ENCODE measurements at places on chromosomes 16 and 17.
A peak's percentile ranks its signal among the peaks of the same experiment; 100 is the strongest.

DNA sequence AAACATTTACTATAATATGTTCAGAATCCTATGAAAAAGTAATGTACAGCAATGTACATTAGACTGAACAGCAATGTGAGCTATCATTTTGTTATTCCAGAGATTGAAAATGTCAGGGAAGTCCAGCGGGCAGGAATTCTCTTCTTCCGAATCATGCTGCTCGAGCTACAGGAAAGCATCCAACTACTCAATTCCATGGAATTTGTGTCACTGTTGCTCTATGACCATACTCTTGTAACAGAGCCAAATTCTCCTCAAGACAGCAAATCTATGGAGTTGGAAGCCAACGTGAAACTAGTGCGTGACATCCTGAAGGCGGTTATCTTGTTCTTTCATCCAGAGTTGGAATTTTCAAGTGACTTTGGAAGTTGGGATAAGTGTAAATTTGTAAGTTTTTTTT is 24.8 kb upstream of the NSRP1 start:
- DNase-seq = no peak

DNA sequence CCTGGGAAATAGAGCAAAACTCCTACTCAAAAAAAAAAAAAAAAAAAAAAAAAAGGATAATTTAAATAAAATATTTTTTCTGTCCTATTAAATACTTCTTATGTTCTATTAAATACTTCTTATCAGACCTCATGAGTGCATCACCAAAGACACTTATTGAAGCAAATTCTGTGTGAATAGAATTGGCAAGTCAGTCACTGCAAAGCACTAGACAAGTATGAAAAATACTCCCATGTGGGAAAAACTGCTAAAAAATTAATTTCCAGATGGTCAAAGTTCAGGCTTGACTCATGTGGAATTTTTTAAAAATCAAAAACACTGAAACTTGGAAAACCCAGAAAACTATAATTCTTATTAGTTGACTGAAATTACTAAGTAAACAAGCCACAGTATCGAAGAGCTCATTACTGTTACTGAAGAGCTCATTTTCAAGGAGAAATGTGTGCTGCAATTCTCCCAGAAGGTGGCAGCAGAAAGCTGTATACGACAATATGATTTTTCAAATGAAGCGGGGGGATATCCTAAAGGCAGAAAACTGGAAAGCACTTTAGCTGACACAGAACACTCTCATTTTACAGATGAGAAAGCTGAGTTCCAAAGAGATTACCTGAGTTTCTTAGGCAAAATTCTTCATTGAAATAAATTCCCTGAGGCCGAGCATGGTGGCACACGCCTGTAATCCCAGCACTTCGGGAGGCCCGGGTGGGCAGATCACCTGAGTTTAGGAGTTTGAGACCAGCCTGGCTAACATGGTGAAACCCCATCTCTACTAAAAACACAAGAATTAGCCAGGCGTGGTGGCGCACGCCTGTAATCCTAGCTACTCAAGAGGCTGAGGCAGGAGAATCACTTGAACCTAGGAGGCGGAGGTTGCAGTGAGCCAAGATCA is 15.9 kb upstream of the FBXO47 start:
- peak; percentile 54 for DNase-seq

DNA sequence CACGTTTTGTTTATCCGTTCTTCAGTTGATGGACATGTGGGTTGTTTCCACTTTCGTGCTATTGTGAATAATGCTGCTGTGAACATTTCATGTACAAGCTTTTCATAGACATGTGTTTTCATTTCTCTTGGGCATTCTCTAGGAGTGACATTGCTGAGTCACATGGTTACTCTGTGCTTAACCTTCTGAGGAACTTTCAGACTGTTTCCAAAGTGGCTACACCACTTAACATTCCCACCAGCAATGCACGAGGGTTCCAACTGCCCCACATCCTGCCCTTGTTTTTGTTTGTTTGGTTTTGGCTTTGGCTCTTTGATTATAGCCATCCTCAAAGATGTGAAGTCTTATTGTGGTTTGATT is 14.2 kb upstream of the PEMT start:
- no peak for DNase-seq

- no peak for DNase-seq
Measured at GRCh38 chr16:85061566-85061965, 34.0 kb downstream of the KIAA0513 start.

DNA sequence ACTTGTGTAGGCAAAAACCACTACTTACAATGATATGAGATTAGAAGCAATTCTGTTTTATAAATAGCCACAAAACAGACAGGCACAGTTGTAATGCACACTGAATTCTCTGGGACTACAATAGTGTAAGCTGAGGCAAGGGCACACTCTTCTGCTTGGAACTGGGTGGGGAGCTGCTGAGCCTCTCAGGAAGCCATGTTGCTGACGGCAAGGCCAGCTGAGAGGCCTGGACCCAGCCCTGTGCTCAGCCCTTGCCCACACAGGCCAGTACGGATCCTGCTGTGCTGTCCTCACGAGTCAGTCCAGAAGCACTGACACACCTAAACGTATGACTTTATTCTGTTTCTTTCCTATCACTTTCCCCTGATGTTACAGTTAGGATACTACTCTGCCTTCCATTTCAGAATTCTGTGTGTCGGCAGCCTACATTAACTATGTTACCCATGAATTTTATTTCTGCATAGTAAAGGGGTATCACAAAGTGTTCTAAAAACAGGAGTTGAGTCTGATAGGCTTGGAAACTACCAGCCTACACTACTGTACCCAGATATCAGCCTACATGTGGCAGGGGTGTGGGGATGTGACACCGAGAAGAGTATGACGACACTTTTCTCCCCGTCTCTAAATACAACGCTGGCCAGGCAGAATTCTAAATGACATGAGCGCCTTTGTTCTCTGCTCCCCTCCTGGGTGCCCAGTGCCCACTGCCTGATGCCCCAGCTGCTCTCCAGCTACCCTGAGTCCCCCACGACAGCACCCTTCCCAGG is 41.1 kb upstream of the FAAP100 start:
- no peak for DNase-seq

GRCh38 chr17:4503283-4504025 is 4.8 kb downstream of the SPNS2 start:
- no peak for DNase-seq

DNA sequence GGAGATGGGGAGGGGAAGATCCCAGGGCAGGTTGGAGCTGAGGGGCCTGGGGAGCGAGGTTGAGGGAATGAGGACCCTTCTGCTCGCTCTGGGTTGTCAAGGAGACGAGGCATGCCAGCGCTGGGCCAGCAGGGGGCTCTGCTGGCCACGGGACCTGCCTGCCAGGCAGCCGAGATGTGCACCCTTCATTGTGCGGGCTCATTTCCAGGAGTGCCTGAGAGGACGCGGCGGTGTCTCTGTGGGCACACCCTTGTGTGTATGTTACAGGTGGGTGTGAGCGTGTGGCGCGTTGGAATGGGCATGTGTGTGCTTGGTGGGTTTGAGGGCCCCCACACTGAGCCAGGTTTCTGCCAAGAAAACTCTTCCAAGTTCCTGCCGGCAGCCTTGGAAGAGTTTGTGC is 15.9 kb downstream of the ARHGAP23 start:
- peak; percentile 30 for DNase-seq

- no peak for DNase-seq
Measured at GRCh38 chr17:1422885-1423284, 22.9 kb upstream of the YWHAE start.

- DNase-seq = no peak
Measured at GRCh38 chr17:82883419-82884031, 43.7 kb upstream of the ZNF750 start.

GRCh38 chr16:1461146-1461545 is 13.7 kb downstream of the CLCN7 start:
- DNase-seq = no peak

DNA sequence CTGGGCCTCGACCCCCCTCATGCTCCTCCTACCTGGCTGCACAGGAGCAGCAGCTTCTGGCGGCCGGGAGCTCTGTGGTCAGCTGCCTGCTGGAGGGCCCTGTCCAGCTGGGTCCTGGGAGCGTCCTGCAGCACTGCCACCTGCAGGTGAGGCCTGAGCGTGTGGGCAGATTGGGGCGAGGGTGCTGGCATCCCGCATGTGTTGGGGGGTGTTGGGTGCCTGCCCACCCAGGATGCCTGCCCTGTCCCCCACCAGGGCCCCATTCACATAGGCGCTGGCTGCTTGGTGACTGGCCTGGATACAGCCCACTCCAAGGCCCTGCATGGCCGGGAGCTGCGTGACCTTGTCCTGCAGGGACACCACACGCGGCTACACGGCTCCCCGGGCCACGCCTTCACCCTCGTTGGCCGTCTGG is 16.5 kb downstream of the FCSK start:
- DNase-seq = no peak

DNA sequence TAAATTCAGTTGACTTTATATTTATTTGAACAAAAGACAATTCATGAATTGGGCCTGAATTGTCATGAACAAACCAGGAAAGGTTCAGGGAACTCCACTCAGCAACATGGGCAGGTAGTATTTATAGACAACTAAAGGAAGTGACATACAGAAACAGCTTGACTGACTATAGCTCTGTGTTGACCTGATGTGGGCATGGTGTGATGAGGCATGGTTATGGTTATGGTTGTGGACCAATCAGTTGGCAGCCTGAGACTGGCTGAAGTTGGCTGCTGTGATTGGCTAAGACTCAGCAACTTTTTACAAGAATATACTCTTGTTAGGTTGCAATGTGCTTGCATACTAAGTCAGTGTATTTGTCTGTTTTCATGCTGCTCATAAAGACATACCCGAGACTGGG is 108.4 kb downstream of the HS3ST3B1 start:
- no peak for DNase-seq

- DNase-seq = no peak
Measured at GRCh38 chr16:78607465-78607864, 508.0 kb downstream of the WWOX start.

- no peak for DNase-seq
Measured at GRCh38 chr17:76121932-76122430, 18.4 kb upstream of the EXOC7 start.

- DNase-seq = no peak
Measured at GRCh38 chr17:72118335-72119076, 2.3 kb upstream of the SOX9 start.

DNA sequence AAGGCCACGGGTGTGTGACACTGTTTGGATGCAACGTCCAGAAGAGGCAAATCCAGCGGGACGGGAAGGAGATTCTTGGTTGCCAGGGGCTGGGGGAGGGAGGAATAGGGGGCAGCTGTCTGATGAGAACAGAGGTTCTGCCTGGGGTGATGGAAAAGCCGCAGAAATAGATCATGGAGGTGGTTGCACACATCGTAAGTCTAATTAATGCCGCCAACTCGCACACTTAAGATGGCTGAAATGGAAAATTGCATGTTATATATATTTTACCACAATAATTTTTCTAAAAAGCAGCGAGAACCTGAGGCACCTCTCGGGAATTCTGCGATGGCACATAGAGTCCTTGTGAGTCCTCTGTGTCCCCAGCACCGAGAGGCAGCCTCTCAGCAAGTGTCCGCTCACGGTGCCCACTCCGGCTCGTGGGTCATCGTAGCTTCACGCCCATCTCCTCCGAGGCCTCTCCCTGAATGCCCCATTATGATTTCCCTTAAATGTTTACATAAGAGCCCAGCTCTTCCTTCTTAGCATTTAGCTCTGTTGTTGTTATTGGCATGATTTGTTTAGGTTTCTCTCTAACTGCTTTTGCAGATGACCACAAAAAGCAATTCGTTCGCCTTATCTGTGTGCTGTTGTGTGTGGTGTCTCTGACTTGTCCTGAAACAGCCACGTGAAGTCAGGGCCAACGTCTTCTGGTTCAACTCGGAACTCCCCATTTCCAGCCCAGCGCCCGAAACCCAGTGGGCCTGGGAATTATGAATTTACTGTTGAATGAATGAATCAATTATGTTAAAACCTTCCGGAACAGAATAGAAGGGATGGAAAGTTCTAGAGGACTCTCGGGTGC is 7.7 kb downstream of the WFDC1 start:
- DNase-seq = no peak

GRCh38 chr16:72646615-72647014 is 401.3 kb downstream of the ZFHX3 start:
- DNase-seq = no peak

DNA sequence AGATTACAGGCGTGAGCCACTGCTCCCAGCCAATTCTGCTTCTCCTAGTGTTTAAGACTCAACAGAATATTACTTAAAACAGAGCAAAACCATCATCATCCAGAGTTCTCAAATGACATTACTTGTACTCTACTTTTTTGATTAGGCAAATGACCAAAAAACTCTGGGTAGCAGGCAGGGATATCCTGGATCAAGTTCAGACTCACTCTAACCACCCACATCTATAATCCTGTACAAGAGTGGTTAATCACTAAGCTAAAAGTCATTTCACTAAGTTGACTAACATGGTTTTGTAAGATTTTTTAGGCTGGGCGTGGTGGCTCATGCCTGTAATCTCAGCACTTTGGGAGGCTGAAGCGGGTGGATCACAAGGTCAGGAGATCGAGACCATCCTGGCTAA is 6.8 kb downstream of the NAE1 start:
- DNase-seq = no peak

DNA sequence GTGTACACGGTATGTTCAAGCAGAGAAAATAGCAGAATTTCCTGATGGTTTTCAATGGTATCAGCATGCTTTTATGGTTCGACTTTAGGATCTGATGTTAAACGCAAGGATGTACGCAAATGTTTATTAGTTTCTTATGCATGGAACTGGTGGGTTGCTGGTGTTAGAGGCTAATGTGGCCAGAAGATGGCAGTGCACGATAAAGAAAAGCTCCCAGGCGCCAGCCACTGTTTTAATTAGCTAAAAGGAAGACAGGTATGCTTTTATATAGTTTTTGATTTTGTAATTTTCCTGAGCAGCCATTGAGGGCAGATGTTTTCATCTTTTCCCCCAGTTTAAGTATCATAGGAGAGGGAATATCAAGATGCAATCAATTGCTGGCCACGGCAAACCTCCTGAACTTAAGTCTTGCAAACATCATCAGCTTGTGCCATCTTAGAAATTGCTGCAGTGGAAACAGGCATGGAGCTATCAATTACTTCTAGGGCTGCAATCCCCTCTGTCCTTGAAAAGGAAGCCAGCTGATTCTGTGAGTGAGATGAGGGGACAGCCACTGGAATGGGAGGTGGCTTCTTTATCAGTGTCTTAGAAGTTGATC is 648.5 kb upstream of the RBFOX1 start:
- DNase-seq = no peak

DNA sequence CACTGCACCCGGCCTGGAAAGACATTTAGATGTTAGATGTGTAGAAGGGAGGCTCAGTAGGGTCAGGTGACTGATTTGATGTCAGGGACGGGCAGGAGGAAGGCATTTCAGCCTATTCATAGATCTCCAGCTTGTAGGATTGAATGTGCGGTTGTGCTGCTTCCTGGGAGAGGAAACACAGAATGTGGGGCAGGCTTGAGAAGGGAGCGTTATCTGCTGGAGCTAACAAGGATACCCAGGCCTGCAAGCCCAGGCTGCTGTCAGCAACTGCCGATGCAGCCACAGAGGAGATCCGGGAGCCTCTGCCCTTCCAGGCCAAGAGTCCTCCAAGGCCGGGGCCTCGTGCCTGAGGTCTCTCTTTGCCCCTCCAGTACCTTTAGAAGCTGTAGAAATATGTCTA is 205.6 kb downstream of the SPECC1 start:
- DNase-seq = no peak

DNA sequence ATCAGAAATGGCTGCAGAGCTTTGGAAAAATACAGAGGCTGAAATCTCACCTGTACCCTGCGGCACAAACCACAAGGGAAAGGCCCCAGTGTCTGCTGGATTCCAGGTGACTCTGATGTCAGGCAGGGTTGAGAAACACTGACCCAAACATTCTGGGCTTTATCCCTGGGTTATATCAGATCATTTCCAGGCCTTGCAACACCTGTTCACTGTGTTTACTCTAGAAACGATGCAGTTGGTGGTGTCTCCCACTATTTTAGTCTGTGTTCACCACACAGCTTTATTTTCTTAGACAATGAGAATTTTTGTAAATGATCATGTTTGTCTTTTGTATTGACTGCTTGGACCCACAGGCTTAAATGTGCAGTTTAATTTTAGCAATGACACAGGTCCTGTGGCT is 151.5 kb upstream of the SDK2 start:
- no peak for DNase-seq

All from naive B cell (primary cell).